ENCODE measurements at places on chromosomes 3 and 15.

DNA sequence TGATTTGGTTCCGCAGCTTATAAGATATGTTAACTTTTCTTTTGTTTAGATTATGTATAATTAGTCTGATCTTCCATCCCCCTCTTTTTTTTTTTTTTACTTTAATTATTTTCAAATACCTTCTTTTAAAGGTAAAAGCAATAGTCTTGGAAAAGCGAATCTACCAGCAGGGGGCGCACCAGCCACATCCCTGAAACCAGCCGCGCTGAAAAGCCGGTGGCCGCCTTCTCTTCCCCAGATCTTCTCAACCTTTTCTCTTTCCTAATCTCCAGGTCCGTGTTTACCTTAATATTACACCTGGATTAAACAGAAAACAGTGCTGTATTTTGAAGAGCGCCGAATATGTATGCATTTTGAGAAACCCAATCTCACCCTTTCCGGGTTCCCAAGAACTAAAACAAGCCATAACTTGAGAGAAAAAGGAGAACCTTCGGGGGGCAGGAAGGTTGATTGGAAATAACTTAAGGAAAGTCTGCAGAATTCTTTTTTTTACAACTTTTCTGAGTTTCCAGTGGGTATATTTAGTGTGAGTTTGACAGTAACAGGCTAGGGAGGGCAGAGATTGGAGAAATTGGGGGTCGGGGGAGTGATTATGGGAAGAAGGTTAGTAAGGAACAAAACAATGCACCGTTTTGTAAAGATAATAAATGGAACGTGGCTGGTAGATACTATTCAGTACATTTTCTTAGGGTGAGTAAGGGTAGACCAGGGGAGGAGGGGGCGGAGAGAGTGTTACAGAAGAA is 2.0 kb upstream of the SOX2 start:
- H3K4me3 ChIP-seq = no peak overlapping the region
- H3K36me3 ChIP-seq = no peaks in the 10 kb centered on the region
- peaks cover 15% of the 10 kb centered on the region for H3K4me1 ChIP-seq
- no peak for DNase-seq
- no peak overlapping the region for H3K27ac ChIP-seq

GRCh38 chr15:25772500-25772899 is 90.6 kb downstream of the ATP10A start:
- no peaks in the 10 kb centered on the region for H3K36me3 ChIP-seq
- H3K4me1 ChIP-seq = peaks cover 39% of the 10 kb centered on the region
- no peaks in the 10 kb centered on the region for H3K27me3 ChIP-seq
- no peak overlapping the region for H3K4me3 ChIP-seq

GRCh38 chr3:6571448-6571847 is 289.5 kb upstream of the GRM7 start:
- H3K36me3 ChIP-seq = no peaks in the 10 kb centered on the region
- H3K4me3 ChIP-seq = no peak overlapping the region
- no peak for DNase-seq
- no peaks in the 10 kb centered on the region for H3K4me1 ChIP-seq
- no peaks in the 10 kb centered on the region for H3K27me3 ChIP-seq

- no peaks in the 10 kb centered on the region for H3K27me3 ChIP-seq
- H3K27ac ChIP-seq = peak overlapping the region; percentile 44
- H3K36me3 ChIP-seq = no peaks in the 10 kb centered on the region
- H3K4me3 ChIP-seq = no peak overlapping the region
- H3K4me1 ChIP-seq = peaks cover 45% of the 10 kb centered on the region
These were observed 63.3 kb downstream of the ABTB1 start for GRCh38 chr3:127735767-127736693.

DNA sequence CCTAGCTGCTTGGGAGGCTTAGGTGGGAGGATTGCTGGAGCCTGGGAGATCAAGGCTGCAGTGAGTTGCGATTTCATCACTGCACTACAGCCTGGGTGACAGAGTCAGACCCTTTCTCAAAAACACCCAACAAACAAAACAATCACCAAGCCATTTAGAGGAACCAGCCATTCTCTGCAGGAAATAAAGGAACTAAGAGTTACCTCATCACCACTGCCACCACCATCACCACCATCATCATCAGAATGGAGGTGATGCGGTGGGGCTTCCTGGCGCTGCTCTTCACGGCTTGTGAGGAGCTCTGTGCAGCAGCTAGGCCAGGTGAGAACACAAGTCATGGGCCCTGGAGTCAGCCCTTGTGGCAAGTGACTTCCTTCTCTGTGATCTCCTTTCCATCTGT is 37.7 kb upstream of the KLHL25 start:
- no peaks in the 10 kb centered on the region for H3K4me1 ChIP-seq
- H3K36me3 ChIP-seq = no peaks in the 10 kb centered on the region
- DNase-seq = no peak

- no peaks in the 10 kb centered on the region for H3K27me3 ChIP-seq
- no peaks in the 10 kb centered on the region for H3K36me3 ChIP-seq
- H3K4me3 ChIP-seq = no peak overlapping the region
- DNase-seq = no peak
These were observed 209.8 kb upstream of the THRB start for GRCh38 chr3:24704496-24704895.

GRCh38 chr3:36524560-36524959 is 144.3 kb downstream of the STAC start:
- H3K27ac ChIP-seq = no peak overlapping the region
- no peak overlapping the region for H3K4me3 ChIP-seq
- H3K4me1 ChIP-seq = peaks cover 8% of the 10 kb centered on the region
- H3K27me3 ChIP-seq = no peaks in the 10 kb centered on the region
- no peak for DNase-seq

- no peak for DNase-seq
- peaks cover 60% of the 10 kb centered on the region for H3K4me1 ChIP-seq
- no peak overlapping the region for H3K4me3 ChIP-seq
- H3K36me3 ChIP-seq = no peaks in the 10 kb centered on the region
These were observed 80.1 kb downstream of the MYO1E start for GRCh38 chr15:59292442-59293151.

DNA sequence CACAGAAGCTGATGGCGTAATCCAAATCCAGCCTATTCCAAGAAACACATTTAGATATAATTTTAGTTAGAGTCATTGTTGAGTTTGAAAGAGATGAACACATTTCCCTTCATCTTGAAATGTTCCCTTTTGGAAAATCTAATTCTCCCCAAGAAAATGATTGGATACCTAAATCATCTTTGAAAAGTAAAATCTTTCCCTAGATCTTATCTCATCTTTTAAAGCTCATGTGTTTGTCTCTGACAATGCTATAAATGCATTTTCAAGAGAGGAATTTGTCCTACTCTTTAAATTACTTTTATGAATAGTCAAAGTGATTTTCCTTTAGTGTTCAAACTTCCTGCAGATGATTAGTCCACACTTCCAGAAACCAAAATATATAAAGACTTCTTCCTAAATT is 82.6 kb upstream of the CNTN6 start:
- H3K4me1 ChIP-seq = no peaks in the 10 kb centered on the region
- H3K4me3 ChIP-seq = no peak overlapping the region
- H3K27ac ChIP-seq = no peak overlapping the region
- no peak for DNase-seq

GRCh38 chr3:146796078-146796477 is 190.9 kb upstream of the PLSCR5 start:
- DNase-seq = no peak
- H3K27ac ChIP-seq = no peak overlapping the region
- no peaks in the 10 kb centered on the region for H3K4me1 ChIP-seq
- no peaks in the 10 kb centered on the region for H3K27me3 ChIP-seq
- no peak overlapping the region for H3K4me3 ChIP-seq

DNA sequence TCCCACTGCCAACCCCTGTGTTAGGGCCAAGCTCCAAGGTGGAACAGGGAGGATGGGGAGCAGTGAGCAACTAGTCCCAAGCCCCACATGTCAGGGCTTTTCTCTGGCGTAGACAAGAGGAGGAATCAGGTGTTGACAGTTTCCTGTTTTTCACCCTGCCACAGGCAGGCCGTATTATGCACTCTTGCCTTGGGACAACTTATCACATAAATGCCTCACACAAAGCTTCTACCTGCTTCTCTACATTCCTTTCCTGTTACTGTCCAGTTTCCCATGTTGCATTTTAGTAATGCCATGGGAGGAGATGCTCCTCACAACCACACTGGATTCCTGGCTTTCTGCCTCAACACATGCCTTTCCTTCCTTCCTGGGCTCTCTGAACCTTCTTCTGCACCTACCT is 381.2 kb upstream of the ATP11B start:
- H3K27me3 ChIP-seq = no peaks in the 10 kb centered on the region
- no peaks in the 10 kb centered on the region for H3K36me3 ChIP-seq
- no peaks in the 10 kb centered on the region for H3K4me1 ChIP-seq
- no peak overlapping the region for H3K27ac ChIP-seq
- DNase-seq = no peak
- H3K4me3 ChIP-seq = no peak overlapping the region

DNA sequence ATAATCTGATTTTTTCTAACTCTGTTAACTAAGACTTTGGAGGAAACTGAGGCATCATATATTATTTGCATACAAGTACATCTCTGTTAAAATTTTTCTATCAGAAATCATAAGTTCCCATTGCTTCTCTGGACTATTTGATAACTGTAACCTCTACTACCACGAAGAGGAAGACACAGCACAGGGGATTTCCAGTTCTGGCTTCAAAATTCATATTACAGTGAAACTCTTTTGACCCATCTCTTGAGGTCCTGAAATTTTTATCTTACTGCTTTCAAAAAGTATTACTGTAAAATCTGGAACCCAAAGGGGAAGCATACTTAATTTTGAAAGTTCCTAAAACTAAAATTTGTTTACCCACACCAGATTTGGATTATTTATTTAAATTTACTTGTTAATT is 4.2 kb downstream of the PLSCR1 start:
- DNase-seq = no peak
- no peak overlapping the region for H3K4me3 ChIP-seq
- no peaks in the 10 kb centered on the region for H3K27me3 ChIP-seq

DNA sequence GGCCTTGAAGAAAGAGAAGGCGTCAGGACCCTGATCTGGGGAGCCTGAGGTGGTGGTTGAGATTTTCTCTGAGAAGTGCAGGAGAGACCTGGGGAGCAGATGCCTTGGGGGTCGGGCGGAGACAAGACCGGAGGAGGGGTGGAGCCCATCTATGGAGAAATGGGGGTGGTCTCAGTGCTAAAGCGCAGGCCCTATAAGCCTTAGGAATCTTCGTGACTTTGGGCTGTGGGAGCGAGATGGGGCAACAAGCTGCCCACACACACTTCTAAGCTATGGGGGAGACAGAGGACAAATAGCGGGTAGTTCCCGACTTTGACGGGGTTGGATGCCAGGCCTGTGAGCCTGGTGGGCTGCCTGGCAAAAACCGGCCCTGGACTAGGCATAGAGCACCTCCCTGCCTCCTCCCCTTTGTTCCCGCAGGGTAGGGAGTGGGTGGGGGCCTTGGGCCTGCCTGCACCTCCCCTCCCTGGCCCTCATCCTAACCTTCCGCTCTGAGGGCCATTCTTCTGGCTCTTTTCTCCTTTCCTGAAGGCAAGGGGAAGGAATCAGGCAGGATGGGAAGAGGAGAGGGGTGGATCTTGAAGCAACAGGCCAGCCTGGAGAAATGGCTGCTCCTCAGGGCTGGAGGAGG is 880 bp downstream of the NISCH start:
- DNase-seq = peak; percentile 48
- peak overlapping the region; percentile 79 for H3K4me3 ChIP-seq
- peaks cover 14% of the 10 kb centered on the region for H3K36me3 ChIP-seq
- H3K27ac ChIP-seq = peak overlapping the region; percentile 92
- H3K4me1 ChIP-seq = peaks cover 28% of the 10 kb centered on the region

- H3K4me3 ChIP-seq = no peak overlapping the region
- H3K4me1 ChIP-seq = peaks cover 3% of the 10 kb centered on the region
- H3K36me3 ChIP-seq = no peaks in the 10 kb centered on the region
- H3K27me3 ChIP-seq = no peaks in the 10 kb centered on the region
- no peak overlapping the region for H3K27ac ChIP-seq
- DNase-seq = no peak
These were observed 111.0 kb downstream of the RFTN1 start for GRCh38 chr3:16402451-16402850.

GRCh38 chr3:30696403-30696819 is 90.0 kb downstream of the TGFBR2 start:
- H3K4me1 ChIP-seq = no peaks in the 10 kb centered on the region
- H3K36me3 ChIP-seq = peaks cover 35% of the 10 kb centered on the region

GRCh38 chr3:168467115-168467714 is 371.5 kb upstream of the GOLIM4 start:
- no peak overlapping the region for H3K27ac ChIP-seq
- no peaks in the 10 kb centered on the region for H3K36me3 ChIP-seq
- no peaks in the 10 kb centered on the region for H3K27me3 ChIP-seq
- DNase-seq = no peak
- H3K4me3 ChIP-seq = no peak overlapping the region
- H3K4me1 ChIP-seq = no peaks in the 10 kb centered on the region

GRCh38 chr3:149299938-149300801 is 33.3 kb downstream of the TM4SF18 start:
- H3K27me3 ChIP-seq = no peaks in the 10 kb centered on the region
- DNase-seq = peak; percentile 33
- peaks cover 22% of the 10 kb centered on the region for H3K4me1 ChIP-seq
- H3K27ac ChIP-seq = peak overlapping the region; percentile 60
- no peaks in the 10 kb centered on the region for H3K36me3 ChIP-seq
- no peak overlapping the region for H3K4me3 ChIP-seq

DNA sequence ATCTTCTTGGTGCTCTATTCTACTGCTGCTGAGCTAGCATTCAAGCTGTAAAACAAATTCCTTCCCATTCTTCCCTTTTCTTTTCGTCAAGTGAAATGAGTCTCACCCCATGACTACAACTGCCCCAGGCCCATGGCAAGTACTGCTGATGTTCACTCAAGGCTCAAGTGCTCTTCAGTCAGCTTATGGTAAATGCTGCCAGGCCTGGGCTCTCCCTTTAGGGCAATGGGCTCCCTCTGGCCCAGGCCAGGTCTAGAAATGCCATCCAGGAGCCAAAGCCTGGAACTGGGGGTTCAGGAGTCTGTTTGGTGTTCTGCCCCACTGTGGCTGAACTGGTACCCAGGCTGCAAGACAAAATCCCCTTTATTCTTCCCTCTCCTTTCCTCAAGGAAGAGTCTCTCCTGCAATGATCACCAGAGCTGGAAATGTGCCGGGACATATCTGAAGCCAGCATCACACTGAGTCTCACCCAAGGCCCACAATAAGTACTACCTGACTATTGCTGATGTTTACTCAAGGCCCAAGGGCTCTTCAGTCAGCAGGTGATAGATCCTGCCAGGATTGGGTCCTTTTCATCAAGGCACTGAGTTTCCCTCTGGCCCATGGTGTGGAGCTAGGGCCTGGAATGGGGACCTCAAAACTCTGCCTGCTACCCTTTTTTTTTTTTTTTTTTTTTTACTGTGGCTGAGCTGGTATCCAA is 205.0 kb upstream of the STAC start:
- H3K4me3 ChIP-seq = no peak overlapping the region
- no peaks in the 10 kb centered on the region for H3K4me1 ChIP-seq
- no peaks in the 10 kb centered on the region for H3K36me3 ChIP-seq
- no peak for DNase-seq
- no peaks in the 10 kb centered on the region for H3K27me3 ChIP-seq

Measured in tibial artery (tissue), 4 donors.